Putamen (tissue), 1 donor: ENCODE measurements at places on chromosomes 7 and 10.

DNA sequence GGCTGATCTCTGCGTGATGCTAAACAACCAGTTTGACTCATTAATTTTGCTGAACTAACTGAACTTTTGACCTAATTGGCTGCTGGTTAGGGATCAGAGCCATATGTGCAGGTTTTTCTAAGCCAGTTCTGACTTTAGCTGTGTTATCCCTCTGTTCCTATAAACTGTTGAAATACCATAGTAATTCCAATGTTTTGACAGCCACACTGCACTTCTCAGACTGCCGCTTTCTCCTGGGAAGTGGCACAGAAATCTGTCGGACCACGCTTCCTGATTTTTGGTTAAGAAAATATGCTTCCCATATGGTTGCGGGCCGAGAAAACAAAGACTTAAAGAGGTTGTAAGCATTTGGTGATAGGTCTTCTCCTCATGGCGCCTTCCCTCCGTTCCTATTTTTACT, 42.3 kb downstream of the TBXAS1 start:
- no peak for DNase-seq

- peak; percentile 78 for DNase-seq
Observed at GRCh38 chr10:110081911-110082310, 74.1 kb downstream of the ADD3 start.

GRCh38 chr10:816958-817357, 114.5 kb downstream of the LARP4B start:
- DNase-seq: no peak

DNA sequence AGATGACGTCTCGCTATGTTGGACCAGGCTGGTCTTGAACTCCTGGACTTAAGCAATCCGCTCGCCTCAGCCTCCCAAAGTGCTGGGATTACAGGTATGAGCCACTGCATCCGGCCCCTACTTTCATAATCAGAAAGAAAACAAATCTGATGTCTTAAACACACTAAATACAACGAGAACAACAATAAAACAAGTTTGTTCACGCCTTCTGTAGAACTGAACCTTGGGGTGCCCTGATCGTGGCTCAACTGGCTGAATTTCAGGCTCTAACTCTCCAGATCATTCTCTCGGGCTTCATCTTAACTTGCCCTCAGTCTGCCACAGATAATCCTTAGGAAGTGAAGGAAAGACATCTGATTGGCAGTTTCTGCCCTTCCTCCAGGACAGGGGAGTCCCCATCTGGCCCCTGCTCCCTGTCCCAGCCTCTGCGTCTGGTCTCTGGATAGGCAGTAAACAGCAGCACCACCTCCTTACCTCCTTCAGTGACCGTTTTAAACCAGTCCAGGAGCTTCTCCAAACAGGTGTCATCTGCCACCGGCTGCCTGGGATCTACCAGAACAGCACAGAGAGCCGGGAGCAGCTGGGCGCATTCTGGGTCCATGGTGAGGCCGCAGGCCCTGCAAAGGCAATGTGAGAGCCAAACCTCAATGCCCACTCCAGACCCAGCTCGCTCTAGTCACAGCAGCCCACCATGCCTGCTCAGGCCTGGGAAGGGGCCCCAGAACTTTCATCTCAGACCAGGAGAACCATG, 1.3 kb downstream of the BRAT1 start:
- no peak for DNase-seq

GRCh38 chr7:44626620-44627019, 20.2 kb downstream of the OGDH start:
- DNase-seq: no peak

DNA sequence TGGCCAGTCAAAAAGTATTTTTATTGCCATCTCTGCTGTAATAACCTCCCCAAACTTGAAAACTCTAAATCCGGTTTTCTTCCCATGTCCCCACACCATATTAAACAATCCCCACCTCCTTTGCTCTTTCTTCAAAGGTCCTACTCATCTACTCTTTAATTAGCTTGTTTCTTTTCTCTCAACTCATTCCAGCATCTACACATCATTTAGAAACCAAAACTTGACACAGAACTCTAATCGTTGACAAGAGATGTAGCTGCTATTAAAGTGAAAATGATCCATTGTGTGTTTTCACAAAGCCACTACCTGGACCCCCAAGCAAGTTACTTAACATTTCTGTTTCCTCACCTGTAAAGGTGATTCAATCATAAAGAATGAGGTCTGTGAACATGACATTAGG, 436.3 kb upstream of the NPVF start:
- DNase-seq: no peak

- DNase-seq: no peak
Observed at GRCh38 chr10:90930070-90930837, 9.4 kb upstream of the ANKRD1 start.

GRCh38 chr7:77524731-77525130, 12.4 kb upstream of the PTPN12 start:
- DNase-seq: no peak

- DNase-seq: no peak
Observed at GRCh38 chr7:21922605-21923004, 23.1 kb downstream of the CDCA7L start.

- no peak for DNase-seq
Observed at GRCh38 chr7:22944510-22944909, 69.4 kb downstream of the HYCC1 start.

DNA sequence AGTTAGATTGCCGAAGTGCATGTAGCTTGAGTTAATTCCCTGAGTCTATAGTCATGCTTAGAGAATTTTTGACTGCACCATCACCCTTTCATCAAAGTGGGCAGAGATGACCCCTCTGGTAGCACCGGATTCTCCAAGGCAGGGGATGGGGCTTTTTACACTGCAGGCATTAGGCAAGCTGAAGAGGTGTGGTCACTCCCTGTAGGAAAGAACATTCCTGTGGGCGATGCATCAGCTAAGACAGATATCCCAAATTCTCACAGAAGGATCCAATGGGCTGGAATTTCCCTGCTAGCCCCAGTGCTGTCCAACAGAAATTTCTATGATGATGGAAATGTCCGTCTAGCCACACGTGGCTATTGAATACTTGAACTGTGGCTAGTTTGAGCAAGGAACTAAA, 118.2 kb downstream of the ADAM12 start:
- DNase-seq: no peak

DNA sequence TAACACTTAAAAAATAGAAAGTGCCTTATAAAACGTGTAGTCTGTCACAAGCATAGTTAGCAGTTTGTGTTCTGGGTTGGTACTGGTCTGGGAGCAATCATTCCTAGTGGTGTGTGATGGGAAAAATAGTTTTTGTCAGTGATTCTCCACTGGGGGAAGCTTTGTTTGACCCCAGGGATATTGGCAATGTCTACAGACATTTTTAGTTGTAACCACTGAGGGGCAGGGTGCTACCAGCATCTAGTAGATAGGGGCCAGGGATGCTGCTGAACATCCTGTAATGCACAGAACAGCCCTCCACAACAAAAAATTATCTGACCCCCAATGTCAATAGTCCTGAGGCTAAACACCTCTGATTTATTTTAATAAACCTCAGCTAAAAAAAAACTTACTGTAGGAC, 51.6 kb upstream of the CREB5 start:
- DNase-seq: no peak

DNA sequence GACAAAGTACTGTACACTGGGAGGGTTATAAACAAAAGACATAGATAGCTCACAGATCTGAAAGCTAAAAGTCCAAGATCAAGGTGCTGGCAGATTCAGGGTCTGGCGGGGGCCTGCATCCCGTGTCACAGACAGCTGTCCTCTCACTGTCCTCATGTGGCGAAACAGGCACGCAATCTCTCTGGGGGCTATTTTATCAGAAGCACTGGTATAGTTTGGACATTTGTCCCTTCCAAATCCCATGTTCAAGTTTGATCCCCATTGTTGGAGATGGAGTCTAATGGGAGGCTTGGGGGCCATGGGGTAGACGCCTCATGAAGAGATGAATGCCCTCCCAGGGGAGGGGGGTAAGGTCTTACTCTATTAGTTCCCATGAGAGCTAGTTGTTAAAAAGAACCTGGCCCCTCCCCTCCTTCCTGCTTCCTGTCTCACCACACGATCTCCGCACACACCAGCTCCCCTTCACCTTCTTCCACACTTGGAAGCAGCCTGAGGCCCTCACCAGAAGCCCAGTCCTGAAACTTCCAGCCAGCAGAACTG, 72.5 kb upstream of the UCN3 start:
- DNase-seq: no peak

DNA sequence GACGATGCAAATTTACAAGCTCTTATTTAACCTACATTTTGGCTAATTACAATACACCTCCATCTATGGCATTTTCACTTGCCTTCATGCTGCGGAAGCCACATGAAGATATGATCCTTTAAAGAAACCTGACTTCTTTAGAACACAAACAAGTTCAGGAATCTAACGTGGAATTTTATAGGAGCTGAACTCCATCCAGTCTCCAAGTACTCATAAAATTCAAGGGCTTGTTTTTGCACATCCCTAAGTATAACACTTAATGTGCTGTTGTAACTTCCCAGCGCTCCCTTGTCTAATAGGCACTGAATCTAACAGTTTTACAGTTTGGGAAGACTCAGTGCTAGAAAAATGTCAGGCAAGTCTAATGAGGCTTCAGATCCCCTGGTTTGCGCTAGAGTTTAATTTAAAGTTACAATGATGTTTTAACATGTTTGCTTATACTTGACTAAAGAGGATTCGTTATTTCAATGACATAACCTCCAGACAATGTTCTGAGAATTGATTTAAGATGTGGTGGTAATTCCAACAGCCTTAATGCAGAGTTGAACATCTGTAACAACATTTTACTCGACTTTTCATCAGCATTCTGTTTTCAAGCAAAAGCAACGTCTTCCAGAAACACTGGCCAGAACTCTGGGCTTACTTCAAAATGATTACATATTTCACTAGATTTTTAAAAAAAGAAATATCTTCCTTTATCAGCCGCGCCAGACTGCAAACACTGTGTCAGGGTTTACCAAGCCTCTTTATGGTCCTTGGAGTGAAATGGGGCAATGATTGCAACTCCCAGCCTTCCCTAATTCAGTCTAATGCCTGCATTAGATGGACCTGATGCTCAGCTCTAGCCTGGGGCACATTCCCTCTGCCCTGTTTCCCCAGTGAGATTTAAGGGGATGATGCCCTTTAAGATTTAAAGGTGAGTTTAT, 664.3 kb downstream of the KCNMA1 start:
- no peak for DNase-seq
